ENCODE measurements at places on chromosomes 1 and 21. TPM values are rescaled to one million over a fixed set of nuclear protein-coding genes. Genes with fewer than 3 reads are reported as not detected.

GRCh38 chr1:11397151-11397901 is 81.6 kb upstream of the DISP3 start:
- H3K27me3 ChIP-seq: no peaks in the 10 kb centered on the region
- H3K36me3 ChIP-seq: no peaks in the 10 kb centered on the region
- no peak overlapping the region for H3K27ac ChIP-seq
- no peak for DNase-seq
- no peaks in the 10 kb centered on the region for H3K4me1 ChIP-seq

GRCh38 chr1:156627313-156627880 is 8.2 kb downstream of the HAPLN2 start:
- peaks cover 31% of the 10 kb centered on the region for H3K27me3 ChIP-seq
- H3K36me3 ChIP-seq: no peaks in the 10 kb centered on the region
- no peak overlapping the region for H3K4me3 ChIP-seq
- H3K27ac ChIP-seq: no peak overlapping the region

GRCh38 chr1:220013497-220013896 is 32.8 kb downstream of the EPRS1 start:
- H3K4me1 ChIP-seq: no peaks in the 10 kb centered on the region
- no peak overlapping the region for H3K4me3 ChIP-seq
- DNase-seq: no peak
- H3K36me3 ChIP-seq: peaks cover 15% of the 10 kb centered on the region

- no peaks in the 10 kb centered on the region for H3K4me1 ChIP-seq
- no peaks in the 10 kb centered on the region for H3K27me3 ChIP-seq
- H3K4me3 ChIP-seq: no peak overlapping the region
- no peaks in the 10 kb centered on the region for H3K36me3 ChIP-seq
- no peak overlapping the region for H3K27ac ChIP-seq
Observed at GRCh38 chr1:224851210-224851847, 78.1 kb upstream of the DNAH14 start.

ZSWIM5 gene
- 3.3 TPM for total RNA-seq

GATAD2B gene
- total RNA-seq: 75.5 TPM

GIPC2 gene
- total RNA-seq: 0.57 TPM

NEK2 gene
- 0.16 TPM for total RNA-seq

LCE6A gene
- total RNA-seq: not detected
